ENCODE measurements at places on chromosomes 7 and 10.

GRCh38 chr10:63252095-63252762 lies 119.1 kb downstream of the NRBF2 start:
- no peak for DNase-seq

DNA sequence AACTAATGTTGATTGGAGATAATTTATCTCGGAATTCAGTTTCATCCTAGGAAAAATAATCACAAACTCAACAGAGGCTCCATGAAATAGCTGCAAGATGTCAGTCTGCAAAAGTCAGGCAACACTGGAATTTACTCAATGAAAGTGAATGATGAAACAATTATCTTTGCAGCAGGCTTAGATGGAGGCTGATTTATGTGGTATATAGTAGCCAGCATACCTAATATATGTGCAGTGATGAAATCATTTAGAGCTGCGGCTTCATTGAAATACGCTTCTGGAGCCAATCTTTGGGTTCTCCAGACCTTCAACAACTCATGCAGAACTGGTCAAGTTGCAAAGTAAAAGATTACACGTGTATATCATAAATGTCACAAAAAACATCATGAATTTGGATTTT lies 113.3 kb downstream of the ITGA8 start:
- DNase-seq, result no peak

- DNase-seq, result no peak
Measured at GRCh38 chr7:100122067-100122466, 2.6 kb downstream of the CNPY4 start.

GRCh38 chr7:98619450-98620321 lies 2.6 kb downstream of the NPTX2 start:
- DNase-seq, result no peak

DNA sequence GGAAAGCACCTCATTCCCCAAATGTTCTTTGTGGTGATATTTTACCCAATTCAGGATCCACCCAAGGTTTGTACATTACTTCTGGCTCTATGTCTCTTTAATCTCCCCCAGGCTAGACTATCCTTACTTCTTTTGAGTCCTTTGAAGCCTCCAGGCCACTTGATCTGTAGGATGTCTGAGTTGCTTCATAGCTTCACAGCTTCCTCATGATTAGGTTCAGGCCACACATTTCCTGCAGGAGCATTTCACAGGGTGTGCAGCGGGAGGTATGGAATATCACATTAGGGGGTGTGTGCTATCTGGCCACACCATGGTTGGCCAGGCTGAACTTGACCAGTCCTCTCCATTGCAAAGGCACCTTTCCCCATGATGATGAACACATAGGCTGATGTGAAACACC lies 18.7 kb downstream of the TSPAN15 start:
- DNase-seq, result no peak

All from kidney glomerular epithelial cell (primary cell).